ENCODE measurements at places on chromosomes 2 and 18.

DNA sequence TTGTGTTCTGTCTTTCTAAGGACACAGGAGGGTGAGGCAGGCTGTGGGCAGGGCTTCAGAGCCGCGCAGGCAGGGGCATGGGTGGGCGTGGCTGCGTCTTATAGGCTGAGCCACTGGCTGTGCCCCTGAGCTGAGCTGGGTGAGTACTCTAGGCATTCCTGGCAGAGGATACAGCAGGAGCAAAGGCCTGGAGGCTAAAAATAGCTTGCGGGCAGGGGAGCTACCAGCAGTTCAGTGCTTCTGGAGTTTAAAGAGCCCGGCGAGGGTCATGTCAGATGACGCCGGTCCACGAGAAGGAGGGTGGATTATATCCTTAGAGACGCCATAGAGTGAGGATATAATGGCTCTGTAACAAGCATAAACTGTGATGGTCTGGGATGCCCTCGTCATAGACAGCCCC is 31.5 kb upstream of the PDIA6 start:
- no peak for DNase-seq
- no peak overlapping the region for H3K27ac ChIP-seq
- H3K36me3 ChIP-seq: peaks cover 8% of the 10 kb centered on the region
- H3K4me3 ChIP-seq: no peak overlapping the region

- no peak overlapping the region for H3K4me3 ChIP-seq
- no peaks in the 10 kb centered on the region for H3K4me1 ChIP-seq
- no peaks in the 10 kb centered on the region for H3K36me3 ChIP-seq
- H3K27ac ChIP-seq: no peak overlapping the region
Observed at GRCh38 chr2:236675051-236675450, 105.4 kb downstream of the ACKR3 start.

- DNase-seq: no peak
- peaks cover 12% of the 10 kb centered on the region for H3K4me1 ChIP-seq
- H3K36me3 ChIP-seq: peaks cover 12% of the 10 kb centered on the region
- no peak overlapping the region for H3K4me3 ChIP-seq
Observed at GRCh38 chr2:105188343-105188742, 53.2 kb upstream of the GPR45 start.

DNA sequence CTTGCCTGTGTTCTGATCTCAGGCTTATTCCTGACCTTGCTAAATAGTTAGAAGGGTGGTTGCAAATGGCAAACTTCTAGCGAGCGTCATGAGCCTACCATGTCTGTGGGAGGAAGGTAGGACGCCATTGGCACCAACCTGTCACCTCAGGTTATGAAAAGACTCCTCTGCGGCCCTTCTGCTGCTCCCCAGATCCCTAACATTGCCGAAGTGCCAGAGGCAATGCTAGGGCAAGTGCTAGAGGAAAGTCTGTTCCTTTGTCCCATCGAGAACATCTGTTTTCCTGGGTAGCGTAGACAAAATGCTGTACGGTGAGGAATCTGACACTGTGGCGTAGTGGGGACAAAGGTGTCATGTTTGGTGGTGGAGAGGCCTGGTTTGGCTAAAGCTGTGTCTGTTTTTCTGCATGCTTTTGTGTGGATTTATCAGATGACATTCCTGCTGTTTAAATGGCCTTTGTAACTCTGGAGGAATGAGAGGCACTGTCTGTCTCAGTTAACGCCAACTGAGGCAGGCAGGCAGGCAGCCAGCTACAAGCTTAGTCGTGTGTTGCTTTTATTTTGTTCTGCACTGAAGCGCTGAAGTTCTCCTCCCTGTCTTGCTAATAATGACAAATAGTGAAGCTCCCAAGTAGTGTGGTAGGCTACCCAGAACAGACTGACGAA is 94.1 kb downstream of the PRPF40A start:
- no peaks in the 10 kb centered on the region for H3K4me1 ChIP-seq
- no peaks in the 10 kb centered on the region for H3K27me3 ChIP-seq
- no peak for DNase-seq
- H3K36me3 ChIP-seq: no peaks in the 10 kb centered on the region
- H3K27ac ChIP-seq: no peak overlapping the region
- H3K4me3 ChIP-seq: no peak overlapping the region

DNA sequence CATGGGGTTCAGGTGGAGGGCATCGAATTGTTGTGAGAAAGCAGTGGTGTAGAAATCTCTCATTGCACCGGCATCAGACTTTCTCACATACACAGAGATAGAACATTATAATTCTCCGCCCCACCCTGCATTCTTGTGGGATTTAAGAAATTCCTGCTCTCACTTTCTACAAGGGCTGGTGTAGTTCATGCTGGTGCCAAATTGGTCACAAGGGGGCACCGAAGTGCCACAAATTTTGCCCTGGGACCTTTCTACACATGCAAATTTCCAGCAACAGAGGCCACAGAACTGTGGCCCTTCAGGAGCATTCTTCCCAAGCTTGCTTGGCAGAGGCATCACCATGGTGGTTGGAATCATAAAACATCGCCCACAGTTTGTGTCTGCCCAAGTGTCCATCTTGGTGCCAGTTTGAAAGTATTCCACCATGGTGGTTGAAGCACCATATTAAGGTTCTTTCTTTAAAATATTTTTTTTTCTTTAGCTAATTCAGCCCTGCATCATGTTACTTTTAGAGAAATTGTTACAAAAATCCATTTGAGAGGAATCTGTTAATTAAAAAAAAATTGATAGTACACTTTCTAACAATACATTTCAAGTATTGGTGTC is 521.2 kb upstream of the FANCL start:
- H3K27me3 ChIP-seq: peaks cover 4% of the 10 kb centered on the region
- H3K4me1 ChIP-seq: peaks cover 7% of the 10 kb centered on the region
- no peaks in the 10 kb centered on the region for H3K36me3 ChIP-seq
- H3K4me3 ChIP-seq: no peak overlapping the region
